ENCODE measurements at places on chromosomes 7 and 10. TPM values are rescaled to one million over a fixed set of nuclear protein-coding genes. Genes with fewer than 3 reads are reported as not detected.
A peak's percentile ranks its signal among the peaks of the same experiment; 100 is the strongest.

- peak; percentile 83 for DNase-seq
Observed at GRCh38 chr7:6589829-6590644, at the start of gene INTS15. Gene INTS15 (plus strand): TSS chr7:6590021. CDS start chr7:6590284, 263 bp downstream.

DNA sequence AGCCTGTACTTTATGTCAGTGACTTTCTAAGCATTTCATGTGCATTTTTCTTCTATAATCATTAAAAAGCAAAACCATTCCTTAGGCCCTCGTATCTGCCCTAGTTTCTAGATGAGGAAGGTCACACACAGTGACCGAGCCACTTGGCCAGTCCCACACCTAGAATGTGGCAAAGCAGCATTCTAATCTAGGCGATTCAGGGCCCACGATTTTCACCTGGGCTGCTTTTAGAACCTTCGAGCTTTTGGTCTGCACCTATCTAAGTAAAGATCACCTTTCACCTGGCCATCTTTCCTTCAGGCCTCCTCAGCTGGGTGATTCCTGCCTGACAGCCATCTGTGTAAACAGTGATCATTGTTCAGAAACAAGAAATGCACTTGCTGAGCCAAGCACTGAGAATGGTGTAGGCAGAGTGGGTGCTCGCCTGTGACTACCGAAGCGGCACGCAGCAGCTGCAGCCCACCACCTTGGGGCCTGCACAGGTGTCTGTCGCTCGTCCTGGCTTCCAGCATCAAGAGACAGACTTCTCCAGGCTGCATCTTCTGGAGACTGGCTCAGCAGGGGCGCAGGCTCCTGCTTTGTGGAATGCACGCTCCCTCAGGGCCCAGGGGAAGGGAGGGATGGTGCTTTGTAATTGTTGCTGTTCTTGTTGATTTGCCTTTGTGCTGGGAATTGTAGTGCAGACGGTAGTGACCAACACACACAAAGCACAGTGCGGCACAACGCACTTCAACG is 149.0 kb upstream of the INSYN2A start:
- no peak for DNase-seq

The ALKBH4 gene
- 11.2 TPM for total RNA-seq

GRCh38 chr10:17712053-17712452 is 39.9 kb upstream of the TMEM236 start:
- DNase-seq = no peak

GRCh38 chr7:101085162-101085964 is at the start of gene TRIM56:
Gene TRIM56 (plus strand): TSS chr7:101085481. CDS start chr7:101087313, 1,832 bp downstream.
- DNase-seq = peak; percentile 92

DNA sequence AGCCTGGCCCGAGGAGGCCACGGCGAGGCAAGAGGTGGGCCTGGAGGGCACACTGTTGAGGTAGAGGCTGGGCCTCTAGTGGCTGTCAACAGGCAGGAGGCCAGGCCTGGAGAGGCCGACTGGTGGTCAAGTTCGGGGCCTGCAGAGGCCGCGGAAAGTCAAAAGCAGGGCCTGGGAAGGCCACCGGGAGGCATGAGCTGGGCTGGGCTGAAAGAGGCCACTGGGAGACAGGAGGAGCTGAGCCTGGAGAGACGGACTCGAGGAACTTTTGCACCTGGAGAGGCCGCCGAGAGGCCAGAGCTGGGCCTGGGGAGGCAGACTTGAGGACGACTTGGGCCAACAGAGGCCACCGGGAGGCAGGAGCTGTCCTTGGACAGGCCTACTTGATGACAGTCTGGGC is 321.2 kb downstream of the ZNF479 start:
- no peak for DNase-seq

DNA sequence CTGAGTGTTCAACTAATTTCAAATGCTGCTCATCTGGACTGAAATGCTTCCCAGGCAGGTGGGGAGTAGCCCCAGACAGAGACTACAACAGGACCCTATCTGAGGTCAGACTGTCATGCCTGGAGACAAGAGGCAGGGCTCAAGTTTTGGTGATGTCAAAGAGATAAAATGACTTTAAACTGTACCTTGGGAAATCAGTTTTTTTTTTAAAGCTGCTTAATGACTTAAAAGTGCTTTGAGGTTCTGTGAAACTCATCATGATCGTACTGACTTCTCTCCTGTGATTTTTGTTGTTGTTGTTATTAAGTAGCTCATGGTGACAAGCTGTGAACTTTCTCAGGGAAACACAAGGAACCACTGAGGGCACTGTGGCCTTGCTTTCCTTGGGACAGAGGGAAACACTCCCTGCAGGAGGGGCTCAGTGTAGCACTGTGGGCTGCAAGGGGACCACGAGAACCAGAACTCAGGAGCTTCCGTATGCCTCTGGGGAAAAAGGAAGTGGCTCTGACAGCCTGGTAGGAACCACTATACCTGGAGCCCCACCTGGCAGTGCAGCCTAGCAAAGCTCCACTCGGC is 9.5 kb downstream of the HIPK2 start:
- DNase-seq = no peak

DNA sequence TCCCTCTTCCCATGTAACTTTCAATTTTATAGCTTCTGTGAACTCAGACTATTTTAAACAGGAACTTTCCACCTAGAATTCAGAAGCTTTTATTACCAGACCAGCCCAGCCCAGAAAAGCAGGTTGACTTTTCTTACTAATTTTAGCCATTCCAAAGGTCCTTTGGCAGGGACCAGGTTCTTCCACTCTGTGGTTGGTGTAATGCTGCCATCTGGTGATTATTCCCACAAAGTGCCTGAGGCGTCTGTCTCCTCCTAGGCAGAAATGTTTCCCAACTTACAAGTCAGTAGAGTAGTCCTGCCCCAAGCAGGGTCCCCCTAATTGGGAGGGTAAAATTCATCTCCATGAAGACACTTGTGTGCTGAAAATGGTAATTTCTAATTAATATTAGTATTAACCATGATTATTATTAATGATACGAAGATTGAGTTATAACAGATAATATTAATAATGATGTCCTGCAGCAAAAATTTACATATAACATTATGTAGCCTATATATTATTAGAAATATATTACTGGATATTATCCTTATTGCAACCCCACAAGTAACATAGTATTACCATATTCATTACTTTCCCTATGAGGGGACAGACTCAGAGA is 53.0 kb upstream of the PPP1R17 start:
- no peak for DNase-seq

- DNase-seq = no peak
Observed at GRCh38 chr7:56107954-56108258, 1.6 kb upstream of the CHCHD2 start.
